Forelimb muscle (tissue), 1 donor: ENCODE measurements at places on chromosomes 5 and 9. TPM values are rescaled to one million over a fixed set of nuclear protein-coding genes. Genes with fewer than 3 reads are reported as not detected.

GZMA gene
- 0.67 TPM for polyA plus RNA-seq

- no peak for DNase-seq
These were observed 63.5 kb downstream of the C9orf50 start for GRCh38 chr9:129557192-129558036.

TCOF1 gene
- polyA plus RNA-seq: 16.9 TPM

GRCh38 chr9:33750307-33750838, 45.0 kb upstream of the PRSS3 start:
- DNase-seq: no peak

ELOVL7 gene
- polyA plus RNA-seq: 0.16 TPM

GNA14 gene
- polyA plus RNA-seq: 3.6 TPM

DNA sequence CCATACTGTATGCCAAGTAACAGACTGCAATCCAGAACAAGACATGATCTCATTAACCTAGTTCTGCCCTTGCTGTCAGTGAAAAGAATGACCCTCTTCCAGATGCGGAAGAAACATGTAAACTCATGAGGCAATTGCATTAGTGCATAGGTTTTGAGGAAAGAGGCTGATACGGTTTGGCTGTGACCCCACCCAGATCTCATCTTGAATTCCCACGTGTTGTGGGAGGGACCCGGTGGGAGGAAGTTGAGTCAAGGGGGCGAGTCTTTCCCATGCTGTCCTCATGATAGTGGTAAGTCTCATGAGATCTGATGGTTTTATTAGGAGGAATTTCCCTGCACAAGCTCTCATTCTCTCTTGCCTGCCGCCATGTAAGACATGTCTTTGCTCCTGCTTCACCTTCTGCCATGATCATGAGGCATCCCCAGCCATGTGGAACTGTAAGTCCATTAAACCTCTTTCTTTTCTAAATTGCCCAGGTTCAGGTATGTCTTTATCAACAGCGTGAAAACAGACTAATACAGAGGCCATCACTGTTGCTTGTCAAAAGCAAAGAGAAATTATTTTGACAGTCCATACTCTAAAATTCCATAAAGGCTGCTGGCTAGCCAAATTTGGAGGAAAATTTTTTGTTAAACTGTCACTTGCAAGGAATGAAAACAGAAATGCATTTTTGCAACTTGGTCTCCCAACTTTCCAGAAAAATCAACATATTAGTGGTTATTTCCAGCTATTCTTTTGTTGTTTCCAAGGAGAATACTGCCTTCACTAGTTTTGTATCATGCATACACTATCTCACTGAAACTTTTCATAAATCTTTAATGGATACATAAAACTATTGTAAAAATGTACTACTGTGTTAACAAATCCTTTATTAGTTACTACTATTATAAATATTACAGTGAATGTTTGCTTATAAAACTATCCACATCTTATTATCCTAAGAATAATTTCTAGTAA, 3.2 kb upstream of the ARL15 start:
- DNase-seq: no peak

DNA sequence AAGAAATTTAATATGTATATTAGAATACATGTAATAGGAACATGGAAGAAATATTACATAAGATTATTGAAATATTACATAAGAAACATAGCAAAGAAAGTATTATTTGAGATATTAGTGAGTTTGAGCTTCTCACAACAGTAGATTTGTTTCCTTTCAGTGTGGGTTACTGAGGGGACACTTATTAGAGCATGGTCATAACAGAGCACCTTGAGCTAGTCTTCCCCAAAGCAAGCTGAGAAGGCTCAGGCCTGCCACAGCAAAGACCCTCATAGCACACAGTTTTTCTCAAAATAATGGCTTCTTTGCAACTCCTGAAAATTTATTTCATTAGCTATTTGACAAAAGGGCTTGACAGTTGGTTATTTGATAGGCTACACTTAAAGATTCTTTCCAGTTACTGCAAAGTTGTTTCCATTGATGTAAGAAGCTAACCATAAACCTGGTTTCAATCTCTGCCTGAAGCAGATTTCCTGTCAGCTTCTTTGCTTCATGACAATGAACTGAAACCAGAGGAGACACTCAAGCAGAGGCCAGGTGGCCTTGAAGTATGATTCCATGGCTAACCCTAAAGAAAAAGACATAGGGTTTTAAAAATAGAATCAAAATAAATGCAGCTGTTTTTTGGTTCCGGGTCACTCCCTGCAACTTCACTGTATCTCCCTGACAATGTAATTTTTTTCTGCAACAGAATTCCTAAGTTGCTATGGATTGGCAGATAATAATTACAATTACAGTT, 68.6 kb downstream of the ERMP1 start:
- no peak for DNase-seq

DNA sequence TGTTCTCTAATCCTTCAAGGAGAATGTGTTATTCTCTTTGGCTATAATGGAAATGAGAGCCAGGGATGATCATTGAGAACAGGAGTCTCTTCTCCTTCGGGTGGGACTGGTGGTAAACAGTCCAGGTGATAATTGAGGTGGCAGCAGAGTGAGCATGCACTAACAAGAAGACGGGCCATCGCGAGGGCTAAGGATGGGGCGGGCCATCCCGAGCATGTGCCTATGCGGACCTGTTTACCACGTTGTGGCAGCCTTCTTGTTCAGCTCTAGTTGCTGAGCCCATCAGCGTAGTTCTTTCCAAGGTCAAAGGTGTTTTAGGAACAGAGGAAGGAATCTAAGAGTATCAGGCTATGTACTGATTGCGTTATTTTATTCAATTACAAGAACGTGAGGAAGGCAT, 180.1 kb downstream of the SMARCA2 start:
- no peak for DNase-seq

GRCh38 chr5:73654819-73655318, 28.9 kb downstream of the ARHGEF28 start:
- DNase-seq: no peak

RMRP gene
- not detected for polyA plus RNA-seq

MYOZ3 gene
- 13.7 TPM for polyA plus RNA-seq

GRCh38 chr5:133242221-133242835, 190.5 kb downstream of the HSPA4 start:
- DNase-seq: no peak

GRCh38 chr5:14428302-14429081, 153.1 kb upstream of the OTULINL start:
- DNase-seq: no peak

GRCh38 chr9:135448663-135449100, 30.9 kb upstream of the PPP1R26 start:
- no peak for DNase-seq

DNAJA1 gene
- polyA plus RNA-seq: 86.8 TPM

MLANA gene
- polyA plus RNA-seq: 0.80 TPM

SPATA31D1 gene
- not detected for polyA plus RNA-seq

DNA sequence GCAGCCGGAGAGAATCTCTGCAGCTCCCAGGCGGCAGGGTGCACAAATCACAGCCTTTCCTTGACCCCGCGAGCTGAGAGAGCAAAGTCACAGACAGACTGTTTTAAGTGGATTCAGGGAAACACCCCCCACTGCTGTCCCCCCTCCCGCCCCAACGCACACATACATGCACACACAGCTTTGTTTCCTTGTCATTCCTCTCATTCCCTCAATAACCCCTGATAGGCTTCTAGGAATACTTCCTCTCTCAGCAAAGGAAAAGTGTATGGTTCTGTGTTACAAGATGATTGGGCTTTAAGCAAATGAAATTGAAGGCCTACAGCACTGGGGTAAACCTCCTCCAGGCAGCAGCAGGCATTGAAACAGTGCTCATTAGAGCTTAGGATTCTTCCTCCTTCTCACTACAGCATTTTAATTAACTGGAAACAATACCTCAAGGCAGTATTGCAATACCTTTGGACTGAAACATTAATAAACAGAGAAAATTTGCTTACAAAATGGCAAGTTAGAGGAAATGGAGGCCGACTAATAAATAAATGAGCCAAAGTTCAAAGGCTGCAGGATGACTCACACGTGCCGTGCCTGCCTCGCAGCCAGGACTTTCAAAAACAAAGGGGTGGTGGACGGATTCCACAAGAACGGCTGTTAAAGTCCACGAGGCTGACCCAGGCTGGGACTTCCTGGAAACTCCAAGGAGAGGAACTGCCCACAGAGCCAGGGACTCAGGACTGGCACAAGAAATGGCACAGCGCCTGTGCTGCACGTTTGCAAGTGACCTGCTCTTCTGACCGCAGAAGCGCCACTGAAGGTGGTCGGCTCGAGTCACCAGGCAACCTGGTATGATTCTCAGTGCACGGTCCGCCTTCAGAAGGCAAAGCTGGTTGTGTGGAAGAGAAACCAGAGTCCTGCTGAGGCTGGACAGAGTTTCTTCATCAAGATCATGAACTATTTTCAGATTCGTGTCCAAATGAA, 236.2 kb downstream of the SYK start:
- DNase-seq: no peak
